ENCODE measurements at places on chromosomes 2 and 18.

GRCh38 chr2:99754210-99754609 is 264.4 kb upstream of the REV1 start:
- no peaks in the 10 kb centered on the region for H3K4me1 ChIP-seq
- H3K36me3 ChIP-seq = no peaks in the 10 kb centered on the region
- no peak for DNase-seq
- no peak overlapping the region for H3K27ac ChIP-seq

DNA sequence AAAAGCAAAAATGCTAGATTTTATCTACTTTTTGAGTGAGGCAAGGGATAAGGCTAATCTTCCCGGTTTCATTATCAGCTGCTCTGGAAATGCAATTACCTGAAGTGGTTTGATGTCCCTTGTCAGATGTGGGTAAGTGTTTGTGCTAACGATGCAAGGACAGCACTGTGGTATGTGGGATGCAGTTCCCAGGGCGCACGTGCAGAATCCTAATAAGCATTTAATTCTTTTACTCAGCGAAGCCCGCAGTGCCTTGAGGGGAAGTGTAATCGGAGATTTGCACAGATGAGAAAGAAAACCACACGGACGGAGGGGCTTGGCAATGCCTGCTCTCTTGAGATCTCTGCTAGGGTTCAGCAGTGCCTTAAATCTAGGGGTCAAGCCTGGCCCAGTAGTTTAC is 108.5 kb upstream of the LYPD6 start:
- H3K36me3 ChIP-seq = no peaks in the 10 kb centered on the region
- H3K27me3 ChIP-seq = peaks cover 25% of the 10 kb centered on the region
- no peak for DNase-seq
- H3K27ac ChIP-seq = no peak overlapping the region

DNA sequence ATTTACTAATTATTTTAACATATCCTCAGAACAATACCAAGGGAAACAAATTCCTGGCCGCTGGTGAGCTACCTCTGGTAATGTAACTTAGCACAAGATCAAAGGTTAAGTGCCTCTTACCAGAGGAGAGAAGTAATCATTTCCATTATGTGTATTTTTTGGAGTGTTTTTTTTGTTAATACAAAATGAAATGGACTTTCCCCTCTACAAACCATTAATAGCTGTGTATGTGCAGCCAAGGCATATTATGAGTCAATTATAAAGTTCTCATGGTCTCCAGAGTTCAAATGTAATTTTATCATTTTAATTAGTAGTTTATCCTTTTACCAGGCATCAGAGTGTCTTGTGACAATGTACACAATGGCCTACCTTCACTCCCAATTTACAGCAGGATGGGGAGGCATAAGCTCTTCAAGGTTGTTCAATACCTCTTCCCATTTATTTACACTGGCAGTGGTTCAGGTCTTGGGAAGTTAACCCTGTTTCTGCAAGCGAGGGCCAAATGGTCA is 242.2 kb downstream of the TGIF1 start:
- H3K27ac ChIP-seq = no peak overlapping the region
- no peaks in the 10 kb centered on the region for H3K36me3 ChIP-seq
- no peak for DNase-seq
- peaks cover 2% of the 10 kb centered on the region for H3K27me3 ChIP-seq

GRCh38 chr2:134491771-134492441 is 226.9 kb downstream of the TMEM163 start:
- no peak overlapping the region for H3K4me3 ChIP-seq
- H3K27me3 ChIP-seq = peaks cover 3% of the 10 kb centered on the region
- no peak for DNase-seq
- H3K36me3 ChIP-seq = no peaks in the 10 kb centered on the region

DNA sequence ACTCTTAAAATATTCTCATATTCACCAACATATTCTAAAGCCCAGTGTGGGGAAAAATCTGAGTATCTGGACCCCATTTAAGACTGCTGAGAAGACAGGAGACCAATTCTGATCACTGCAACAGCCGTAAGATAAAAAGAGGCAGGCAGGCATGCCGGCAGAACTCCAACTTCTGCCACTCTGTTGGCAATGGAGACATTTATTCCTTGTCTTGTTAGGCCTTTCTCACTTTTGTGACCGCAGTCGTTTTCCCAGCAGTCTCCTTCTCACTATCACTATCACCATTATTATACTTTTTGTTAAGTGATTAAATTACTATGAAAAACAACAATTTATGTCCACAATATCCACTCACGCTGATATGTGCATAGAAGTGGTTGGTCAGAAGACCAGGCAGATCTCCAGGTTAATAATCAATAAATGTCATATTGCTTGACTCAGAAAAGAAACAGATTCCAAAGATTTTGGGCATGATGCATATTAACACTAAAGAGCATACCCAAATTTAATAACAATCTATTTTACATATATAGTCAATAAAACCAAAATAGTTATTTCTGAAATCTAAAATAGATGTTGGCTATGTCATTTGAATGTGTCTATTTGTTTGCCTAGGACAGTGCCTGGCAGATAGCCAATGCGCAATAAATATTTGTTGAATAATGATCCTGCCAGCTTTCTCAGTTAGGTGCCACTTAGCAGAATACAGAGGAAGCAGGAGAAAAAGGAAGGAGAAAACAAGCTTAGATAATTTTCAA is 38.2 kb downstream of the SESTD1 start:
- H3K27me3 ChIP-seq = no peaks in the 10 kb centered on the region
- peaks cover 7% of the 10 kb centered on the region for H3K4me1 ChIP-seq
- no peaks in the 10 kb centered on the region for H3K36me3 ChIP-seq
- no peak overlapping the region for H3K27ac ChIP-seq
- no peak for DNase-seq

GRCh38 chr2:29335396-29335795 is 220.2 kb downstream of the CLIP4 start:
- peaks cover 5% of the 10 kb centered on the region for H3K27me3 ChIP-seq
- DNase-seq = no peak
- H3K4me3 ChIP-seq = no peak overlapping the region
- H3K36me3 ChIP-seq = no peaks in the 10 kb centered on the region
- H3K27ac ChIP-seq = no peak overlapping the region

GRCh38 chr2:13550285-13551231 is 833.8 kb downstream of the TRIB2 start:
- H3K36me3 ChIP-seq = no peaks in the 10 kb centered on the region
- H3K4me1 ChIP-seq = no peaks in the 10 kb centered on the region
- no peaks in the 10 kb centered on the region for H3K27me3 ChIP-seq
- no peak for DNase-seq

DNA sequence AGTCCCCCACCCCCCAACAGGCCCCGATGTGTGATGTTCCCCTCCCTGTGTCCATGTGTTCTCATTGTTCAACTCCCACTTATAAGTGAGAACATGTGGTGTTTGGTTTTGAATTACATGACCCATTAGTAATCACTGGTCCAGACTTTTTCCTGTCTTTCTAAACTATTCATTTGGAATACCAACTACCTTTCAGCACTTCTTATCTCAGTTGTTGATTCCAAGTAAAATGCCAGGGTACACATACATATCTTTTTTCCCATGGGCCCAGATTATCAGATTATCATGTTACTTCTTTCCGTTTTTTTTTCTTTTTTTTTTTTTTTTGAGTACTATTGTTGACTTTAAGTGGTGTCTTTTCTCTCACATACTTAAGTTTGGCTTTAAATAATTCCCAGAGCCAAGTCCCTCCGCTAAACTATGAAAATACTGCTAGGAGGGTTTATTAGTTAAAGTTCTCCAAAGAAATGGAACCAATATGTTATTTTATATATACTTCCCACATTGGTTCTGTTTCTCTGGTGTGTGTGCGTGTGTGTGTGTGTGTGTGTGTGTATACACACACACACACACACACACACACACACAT is 389.3 kb downstream of the IRS1 start:
- H3K36me3 ChIP-seq = no peaks in the 10 kb centered on the region
- H3K4me1 ChIP-seq = peaks cover 2% of the 10 kb centered on the region
- H3K27ac ChIP-seq = no peak overlapping the region
- peaks cover 20% of the 10 kb centered on the region for H3K27me3 ChIP-seq
- no peak overlapping the region for H3K4me3 ChIP-seq
- no peak for DNase-seq

GRCh38 chr18:31486165-31486564 is 11.8 kb upstream of the DSG2 start:
- H3K27ac ChIP-seq = no peak overlapping the region
- no peak for DNase-seq
- no peaks in the 10 kb centered on the region for H3K27me3 ChIP-seq
- no peaks in the 10 kb centered on the region for H3K36me3 ChIP-seq

DNA sequence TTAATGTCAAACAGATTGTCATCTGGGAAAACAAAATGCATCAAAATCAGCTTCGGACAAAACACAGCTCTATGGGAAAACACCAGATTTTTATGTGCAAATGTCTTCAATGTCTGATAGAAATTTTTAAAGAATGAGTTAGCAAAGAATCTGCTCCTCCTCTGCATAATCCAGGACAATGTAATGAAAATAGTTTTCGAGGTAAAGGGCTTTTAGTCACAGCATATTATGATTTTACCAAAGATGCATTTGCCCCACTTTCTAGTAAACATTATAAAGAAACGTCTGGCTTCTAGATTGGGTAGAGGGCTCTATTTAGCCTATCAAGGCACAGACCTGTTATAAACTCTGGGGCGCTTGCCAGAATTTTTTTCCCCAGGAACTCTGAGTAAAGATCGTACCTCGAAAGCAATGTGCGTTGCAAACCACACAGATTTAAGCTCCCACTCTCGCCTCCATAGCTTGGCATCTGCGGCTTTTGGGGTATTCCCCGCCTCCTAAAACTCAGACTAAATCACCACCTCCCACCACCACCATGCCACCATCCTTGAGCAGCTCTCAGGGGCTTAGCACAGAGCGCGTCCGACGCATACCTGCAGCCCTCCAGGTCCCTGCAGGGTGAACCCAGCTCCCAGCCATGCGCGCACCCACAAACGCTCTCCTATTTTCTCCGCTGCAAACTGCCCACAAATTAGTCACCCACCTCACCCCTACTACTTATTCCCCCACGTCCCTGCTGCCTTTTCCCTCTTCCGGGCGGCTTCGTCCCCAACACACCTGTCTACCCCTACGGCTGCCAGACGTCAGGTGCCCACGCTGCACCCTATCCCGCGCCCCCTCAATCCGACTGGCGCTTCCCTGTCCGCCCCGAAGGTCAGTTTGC is 829 bp downstream of the ACVR1C start:
- H3K27ac ChIP-seq = peak overlapping the region; percentile 61
- H3K36me3 ChIP-seq = no peaks in the 10 kb centered on the region
- peaks cover 24% of the 10 kb centered on the region for H3K27me3 ChIP-seq
- peaks cover 28% of the 10 kb centered on the region for H3K4me1 ChIP-seq
- DNase-seq = peak; percentile 60

DNA sequence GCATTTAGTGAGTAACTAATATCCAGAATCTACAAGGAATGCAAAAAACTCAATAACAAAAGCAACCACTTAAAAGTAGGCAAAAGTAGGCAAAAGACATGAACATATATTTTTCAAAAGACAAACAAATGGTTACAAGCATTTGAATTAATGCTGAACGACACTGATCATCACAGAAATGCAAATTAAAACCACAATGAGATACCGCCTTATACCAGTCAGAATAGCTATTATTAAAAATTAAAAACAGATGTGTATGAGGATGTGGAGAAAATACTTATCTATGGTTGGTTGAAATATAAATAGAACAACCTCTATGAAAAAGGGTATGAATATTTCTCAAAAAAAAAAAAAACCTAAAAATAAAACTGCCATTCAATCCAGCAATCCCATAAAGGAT is 51.7 kb downstream of the SNTG2 start:
- no peaks in the 10 kb centered on the region for H3K4me1 ChIP-seq
- no peak for DNase-seq
- H3K27me3 ChIP-seq = peaks cover 5% of the 10 kb centered on the region
- no peak overlapping the region for H3K27ac ChIP-seq
- no peaks in the 10 kb centered on the region for H3K36me3 ChIP-seq
- no peak overlapping the region for H3K4me3 ChIP-seq

DNA sequence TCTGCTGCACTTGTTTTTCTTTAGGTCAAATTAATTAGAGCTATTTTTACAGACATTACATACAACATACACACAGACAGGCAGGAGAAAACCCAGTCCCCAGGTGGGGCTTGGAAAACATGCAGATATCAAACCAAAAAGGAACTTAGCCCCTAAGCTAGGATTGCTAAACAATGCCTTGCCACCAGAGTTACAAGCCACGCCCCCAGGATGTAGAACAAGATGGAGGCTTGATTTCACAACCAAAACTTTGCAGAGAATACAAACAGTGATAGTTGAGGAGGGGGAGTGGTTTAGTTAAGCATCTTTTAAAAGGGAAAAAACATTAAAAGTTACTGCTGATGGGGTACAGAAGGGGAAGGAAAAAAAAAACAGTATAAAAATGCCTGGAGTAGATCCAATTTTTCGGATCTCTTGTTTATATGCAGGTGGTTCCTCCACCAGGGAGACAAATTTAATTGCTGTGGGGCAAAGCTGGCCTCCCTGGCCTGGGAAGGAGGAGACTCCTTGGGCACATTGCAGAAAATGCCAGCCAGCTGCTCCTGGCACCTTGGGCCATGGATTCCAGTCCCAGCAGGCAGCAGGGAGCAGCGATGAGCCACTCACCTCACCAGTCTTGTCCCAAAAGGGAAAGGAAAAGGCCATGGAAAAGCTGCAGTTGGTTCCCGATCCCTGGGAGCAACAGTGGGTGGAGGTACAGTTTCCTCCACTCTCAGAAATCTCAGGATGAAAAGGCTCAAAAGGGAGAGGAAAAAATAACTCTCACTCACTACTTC is 348.4 kb upstream of the REG3G start:
- H3K4me3 ChIP-seq = no peak overlapping the region
- H3K36me3 ChIP-seq = no peaks in the 10 kb centered on the region
- no peaks in the 10 kb centered on the region for H3K4me1 ChIP-seq
- no peak overlapping the region for H3K27ac ChIP-seq
- H3K27me3 ChIP-seq = no peaks in the 10 kb centered on the region

DNA sequence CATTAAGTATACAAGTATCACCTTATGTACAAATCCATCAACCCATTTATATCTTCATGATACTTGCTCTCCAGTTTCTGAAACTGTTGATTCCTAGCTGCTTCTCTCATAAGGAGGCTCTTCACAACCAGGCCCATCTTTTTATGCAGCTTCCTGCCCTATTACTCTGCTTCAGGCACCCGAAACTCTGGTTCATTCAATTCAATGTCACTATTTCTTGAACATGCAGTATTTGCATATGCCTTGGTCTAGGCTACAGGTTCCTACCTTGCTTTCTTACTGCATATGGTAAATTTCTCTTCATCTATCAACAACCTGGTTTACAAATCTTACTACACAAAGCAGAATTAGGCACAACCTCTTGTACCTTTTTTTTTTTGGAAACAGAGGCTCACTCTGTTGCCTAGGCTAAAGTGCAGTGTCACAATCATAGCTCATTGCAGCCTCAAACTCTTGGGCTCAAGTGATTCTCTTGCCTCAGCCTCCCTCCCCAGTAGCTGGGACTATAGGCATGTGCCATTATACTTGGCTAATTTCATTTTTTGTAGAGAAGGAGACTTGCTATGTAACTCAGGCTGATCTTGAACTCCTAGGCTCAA is 2.7 kb upstream of the CDKL4 start:
- H3K27ac ChIP-seq = no peak overlapping the region
- no peak for DNase-seq
- H3K36me3 ChIP-seq = peaks cover 11% of the 10 kb centered on the region
- H3K4me3 ChIP-seq = no peak overlapping the region

GRCh38 chr2:218781691-218782527 is at the start of gene CYP27A1:
Gene CYP27A1 (plus strand): TSS chr2:218782147. CDS start chr2:218782183, 36 bp downstream.
- DNase-seq = peak; percentile 10
- no peak within 1 kb of the TSS for H3K4me3 ChIP-seq
- H3K36me3 ChIP-seq = peaks cover 10% of the 10 kb centered on the region
- peaks cover 45% of the 10 kb centered on the region for H3K27me3 ChIP-seq
- H3K27ac ChIP-seq = no peak within 1 kb of the TSS

All from activated naive CD8-positive, alpha-beta T cell treated with anti-CD3 and anti-CD28 coated beads, Interleukin-2, amount 50 U/mL, for 24 hours (primary cell).